ENCODE measurements at places on chromosomes 3 and 15. TPM values are rescaled to one million over a fixed set of nuclear protein-coding genes. Genes with fewer than 3 reads are reported as not detected.

DNA sequence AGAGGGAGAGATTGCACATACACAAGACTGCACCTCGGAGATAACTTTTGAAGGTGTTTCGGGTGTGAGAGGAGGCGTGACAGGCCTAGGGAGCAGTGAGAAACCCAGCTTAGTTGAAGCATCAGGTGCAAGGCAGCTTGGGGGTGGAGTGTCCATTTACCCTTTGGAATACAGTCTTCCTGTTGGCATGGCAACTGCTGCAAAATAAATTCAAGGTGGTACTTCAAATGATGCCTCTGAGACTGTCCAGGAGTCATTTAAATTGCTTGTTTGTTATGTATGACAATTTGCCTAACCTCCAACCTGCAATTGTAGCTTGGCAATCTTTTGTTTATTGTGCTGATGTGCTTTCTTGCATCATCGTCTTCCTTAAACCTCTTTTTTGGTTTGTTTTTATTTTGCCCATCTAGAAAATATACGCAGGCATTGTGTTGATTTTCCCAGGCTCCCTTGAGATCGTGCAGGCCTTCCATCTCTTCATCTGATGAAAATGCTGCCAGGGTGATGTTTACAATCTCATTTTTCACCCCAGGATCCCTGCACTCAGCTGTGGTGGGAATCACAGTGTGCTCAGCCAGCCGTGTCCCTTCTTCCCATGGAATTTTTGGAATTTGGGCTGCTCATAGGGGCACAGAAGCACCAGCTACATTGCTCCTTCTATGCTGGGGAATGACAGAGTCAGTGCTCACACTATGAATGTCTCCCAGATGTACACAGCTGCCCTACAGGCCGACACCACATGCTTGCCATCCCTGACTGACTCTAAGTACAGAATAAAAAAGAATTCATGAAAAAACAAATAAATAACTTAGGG is 583.1 kb upstream of the CFAP20DC start:
- no peak for DNase-seq

GRCh38 chr3:131728898-131729642 is 226.3 kb upstream of the MRPL3 start:
- DNase-seq, result peak; percentile 3

- no peak for DNase-seq
Observed at GRCh38 chr15:38378161-38378560, 75.8 kb upstream of the FAM98B start.

DNA sequence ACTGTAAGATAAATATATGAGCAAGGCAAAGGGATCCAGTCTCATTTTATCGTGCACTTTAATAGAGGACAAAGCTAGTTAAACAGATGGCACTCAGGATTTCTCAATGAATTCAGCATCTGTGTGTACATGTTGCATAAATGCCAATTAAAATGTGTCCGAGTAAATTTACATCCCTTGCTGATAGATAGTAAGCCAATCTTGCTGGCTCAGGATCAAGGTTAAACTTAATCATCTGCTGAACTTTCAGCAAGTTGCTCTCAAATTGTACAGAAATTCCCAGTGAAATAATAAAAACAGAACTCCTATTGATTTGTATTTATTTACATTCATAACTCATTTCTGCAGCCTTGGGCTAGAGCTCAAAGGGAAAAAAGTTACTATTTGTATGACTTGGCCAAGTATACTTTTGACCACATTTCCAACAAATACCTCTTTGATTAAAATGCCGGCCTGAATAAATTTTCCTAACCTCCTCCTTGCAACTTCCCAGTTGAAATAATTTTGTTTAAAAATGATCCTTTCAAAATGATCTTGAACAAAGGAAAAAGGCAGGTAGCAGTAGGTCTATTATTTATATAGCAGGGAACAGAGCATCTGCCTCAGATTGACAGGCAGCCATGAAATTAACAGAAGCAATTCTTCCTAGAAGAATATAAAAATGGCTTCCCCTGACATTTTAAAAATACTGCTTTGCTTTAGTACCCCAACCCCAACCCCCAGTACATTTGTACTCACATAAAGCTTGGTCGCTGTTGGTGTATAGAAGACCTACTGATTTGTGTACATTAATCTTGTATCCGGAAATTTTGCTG is 1001.9 kb downstream of the ROBO1 start:
- peak; percentile 72 for DNase-seq

DNA sequence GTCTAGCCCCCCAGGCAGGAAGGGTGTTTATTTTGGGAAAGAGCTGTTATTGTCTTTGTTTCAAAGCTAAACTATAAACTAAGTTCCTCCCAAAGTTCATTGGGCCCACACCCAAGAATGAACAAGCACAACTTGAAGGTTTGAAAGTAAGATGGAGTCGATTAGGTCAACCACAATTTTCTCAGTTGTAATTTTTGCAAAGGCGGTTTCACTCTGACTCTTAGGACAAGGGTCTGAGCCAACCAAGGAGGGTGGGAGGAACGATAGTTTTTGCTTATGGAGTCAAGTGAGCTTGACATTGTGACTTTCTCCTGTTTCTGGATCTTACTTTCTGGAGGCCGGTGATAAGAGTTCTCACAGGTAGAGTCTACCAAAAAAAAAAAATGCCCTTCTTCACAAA is 5.8 kb upstream of the ZNF770 start:
- no peak for DNase-seq

DNA sequence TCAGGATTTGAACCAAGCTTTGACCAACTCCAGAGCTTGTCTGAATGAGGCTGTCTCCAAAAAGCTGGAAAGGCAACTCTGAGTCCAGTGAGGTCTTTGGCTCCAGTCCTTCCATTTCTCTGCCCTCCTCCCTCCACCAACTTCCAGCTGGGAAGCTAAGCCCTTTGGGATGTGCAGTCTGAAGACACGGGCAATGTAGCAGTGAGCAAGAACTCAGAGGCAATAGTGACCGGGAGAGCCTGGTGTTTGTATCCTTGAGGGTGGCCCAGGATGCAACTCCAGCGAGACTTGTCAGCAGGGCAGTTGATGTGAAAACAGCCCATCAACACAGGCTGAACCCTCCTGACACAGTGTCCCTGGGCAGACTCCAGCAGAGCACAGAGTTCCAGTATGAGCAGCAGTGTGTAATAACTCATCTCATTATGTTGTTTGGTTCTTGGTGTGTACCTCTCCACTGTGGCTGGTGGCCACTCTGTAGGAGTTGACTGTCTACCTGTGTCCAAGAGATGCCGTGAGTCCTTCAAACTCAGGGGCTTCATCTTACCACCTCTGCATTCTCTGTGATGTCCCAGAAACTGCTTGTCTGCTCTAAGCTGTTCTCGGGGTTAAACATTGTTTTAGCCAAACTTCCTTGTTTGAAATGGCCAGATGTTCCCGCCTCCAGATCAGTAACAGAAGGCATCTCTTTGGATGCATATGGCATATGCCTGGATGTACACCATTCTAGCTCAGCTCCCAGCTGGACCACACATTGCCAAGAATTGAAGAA is 6.6 kb downstream of the CDCP1 start:
- DNase-seq, result no peak

DNA sequence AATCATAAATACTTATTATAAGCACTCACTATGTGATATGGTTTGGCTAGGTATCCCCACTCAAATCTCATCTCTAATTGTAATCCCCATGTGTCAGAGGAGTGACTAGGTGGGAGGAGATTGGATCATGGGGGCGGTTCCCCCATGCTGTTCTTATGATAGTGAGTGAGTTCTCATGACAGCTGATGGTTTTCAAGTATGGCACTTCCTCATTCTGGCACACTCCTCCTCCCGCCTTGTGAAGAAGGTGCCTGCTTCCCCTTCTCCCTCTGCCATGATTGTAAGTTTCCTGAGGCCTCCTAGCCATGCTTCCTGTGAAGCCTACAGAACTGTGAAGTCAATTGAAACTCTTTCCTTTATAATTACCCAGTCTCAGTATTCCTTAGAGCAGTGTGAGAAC is 53.3 kb upstream of the CHMP2B start:
- DNase-seq, result no peak

The GOLGA6L7 gene
- not detected for total RNA-seq

The ELP6 gene
- total RNA-seq, result 39.4 TPM

The FAM227B gene
- total RNA-seq, result 2.6 TPM

The ISL2 gene
- 0.11 TPM for total RNA-seq

The HYAL1 gene
- total RNA-seq, result 1.1 TPM

The COL6A5 gene
- not detected for total RNA-seq

The C15orf39 gene
- total RNA-seq, result 10.1 TPM
